ENCODE measurements at places on chromosomes 12 and 14.

DNA sequence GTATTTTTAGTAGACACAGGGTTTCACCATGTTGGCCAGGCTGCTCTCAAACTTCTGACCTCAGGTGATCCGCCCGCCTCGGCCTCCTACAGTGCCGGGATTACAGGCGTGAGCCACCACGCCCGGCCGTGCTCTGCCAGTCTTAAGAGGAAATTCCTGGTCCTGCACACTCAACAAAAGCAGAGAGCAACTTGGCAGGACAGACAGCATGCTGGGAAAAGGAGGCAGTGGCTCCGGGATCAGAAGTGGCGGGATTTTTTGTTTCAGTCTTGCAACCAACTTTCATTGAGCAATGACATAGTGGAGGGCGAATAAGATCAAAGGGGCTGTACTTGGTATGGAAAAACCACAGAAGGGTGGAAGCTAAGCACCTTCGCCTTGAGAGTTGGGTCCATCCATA is 2.1 kb downstream of the CKAP4 start:
- DNase-seq: no peak

GRCh38 chr12:63996556-63996955 is 152.1 kb downstream of the SRGAP1 start:
- no peak for DNase-seq

GRCh38 chr12:88172844-88173407 is 30.8 kb downstream of the TMTC3 start:
- DNase-seq: no peak

DNA sequence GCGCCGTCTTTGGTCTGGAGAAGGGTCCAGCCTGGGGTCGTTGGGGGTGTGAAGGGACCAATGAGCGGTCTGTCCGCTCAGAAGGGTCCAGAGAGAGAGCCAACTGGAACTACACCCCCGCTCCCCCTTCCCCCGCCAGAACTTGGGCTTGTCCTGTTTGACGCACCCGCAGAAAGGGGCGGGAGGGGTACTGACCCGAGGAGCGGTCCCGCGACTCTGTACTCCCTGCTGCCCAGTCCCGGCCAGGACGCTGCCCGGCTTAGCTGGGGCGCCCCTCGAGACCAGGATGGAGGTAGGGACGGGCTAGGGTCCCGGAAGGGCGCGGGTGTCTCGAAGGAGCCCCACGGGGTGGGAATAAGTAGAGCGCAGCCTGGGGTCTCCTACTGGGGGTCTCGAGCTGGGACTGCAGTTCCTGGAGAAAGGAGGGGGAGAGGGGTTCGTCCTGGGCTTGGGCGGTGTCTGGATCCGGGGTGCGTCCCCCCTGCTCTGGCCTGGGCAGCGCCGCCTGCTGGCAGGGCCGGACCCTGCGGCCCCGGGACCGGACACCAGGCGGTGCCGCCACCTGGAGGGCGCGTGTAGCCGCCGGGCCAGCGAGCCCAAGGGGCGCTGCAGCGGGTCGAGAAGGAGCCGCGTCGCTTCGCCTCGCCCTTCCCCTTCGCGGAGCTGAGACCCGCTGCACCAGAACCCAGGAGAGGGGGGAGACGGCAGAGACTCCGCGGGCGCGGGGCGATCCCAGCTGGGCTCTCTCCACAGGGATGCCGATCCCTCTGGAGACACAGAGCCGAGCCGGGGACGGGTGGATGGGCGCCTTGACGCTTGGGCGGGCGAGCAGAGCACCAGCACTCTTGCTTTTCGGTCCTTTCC is 3.8 kb upstream of the CACNB3 start:
- peak; percentile 80 for DNase-seq

DNA sequence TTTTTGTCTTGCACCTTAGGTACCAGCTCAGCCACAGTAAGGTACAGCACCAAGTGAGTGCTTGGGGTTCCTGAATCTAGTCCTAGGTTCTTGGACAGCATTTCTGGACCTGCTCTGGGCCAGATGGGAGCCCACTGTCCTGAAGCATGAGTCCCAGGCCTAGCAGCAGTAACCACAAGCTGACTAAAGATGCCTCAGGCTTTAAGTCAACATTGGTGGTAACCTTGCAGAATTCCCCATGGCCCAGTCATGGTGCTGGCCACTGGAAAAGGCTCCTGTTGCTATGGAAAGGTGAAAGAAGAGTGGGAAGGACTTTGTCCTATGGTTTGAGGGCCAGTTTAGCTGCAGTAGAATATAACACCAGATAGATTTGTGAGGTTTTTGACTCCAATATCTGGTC is 86.9 kb upstream of the CLEC14A start:
- no peak for DNase-seq
